ENCODE measurements at places on chromosomes 4 and X.

DNA sequence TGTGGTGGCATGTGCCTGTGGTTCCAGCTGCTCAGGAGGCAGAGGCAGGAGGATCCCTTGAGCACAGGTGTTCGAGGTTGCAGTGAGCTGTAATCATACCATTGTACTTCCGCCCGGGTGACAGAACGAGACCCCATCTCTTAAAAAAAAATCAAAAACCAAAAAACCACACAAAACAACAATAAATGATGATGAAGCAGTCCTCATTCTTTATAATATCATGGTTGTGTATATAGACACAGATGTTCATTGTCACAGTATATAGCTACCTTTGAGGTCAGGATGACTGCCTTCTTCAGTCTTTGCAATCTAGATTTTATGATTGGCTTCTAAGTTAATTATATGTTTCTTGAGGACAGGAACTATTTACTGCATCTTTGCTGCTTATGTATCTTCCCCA is 37.0 kb downstream of the ZFX start:
- DNase-seq, result no peak

GRCh38 chr4:28702571-28702970 is 1841.9 kb downstream of the STIM2 start:
- DNase-seq, result no peak

- DNase-seq, result no peak
These were observed 627.9 kb downstream of the IQCM start for GRCh38 chr4:149187726-149188125.

GRCh38 chr4:106854569-106855351 is 181.4 kb downstream of the DKK2 start:
- DNase-seq, result no peak

DNA sequence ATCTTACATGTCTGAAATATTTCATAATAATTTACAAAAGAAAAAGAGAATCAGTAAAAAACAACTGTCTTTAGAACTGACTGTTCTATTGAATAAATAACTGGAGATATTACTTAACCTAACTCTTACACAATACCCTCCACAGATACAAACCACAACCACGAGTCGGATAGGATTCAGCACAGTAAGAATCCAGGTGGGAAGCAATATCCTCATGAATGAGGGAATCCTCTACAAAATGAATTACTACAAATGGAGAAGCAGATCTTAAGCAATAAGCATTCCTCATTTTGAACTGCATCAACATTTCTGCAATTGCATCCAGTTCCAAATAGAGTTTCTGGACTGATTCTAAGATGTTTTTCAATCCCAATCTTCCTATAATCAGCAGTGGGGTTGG is 227.1 kb downstream of the SH2D1A start:
- no peak for DNase-seq

DNA sequence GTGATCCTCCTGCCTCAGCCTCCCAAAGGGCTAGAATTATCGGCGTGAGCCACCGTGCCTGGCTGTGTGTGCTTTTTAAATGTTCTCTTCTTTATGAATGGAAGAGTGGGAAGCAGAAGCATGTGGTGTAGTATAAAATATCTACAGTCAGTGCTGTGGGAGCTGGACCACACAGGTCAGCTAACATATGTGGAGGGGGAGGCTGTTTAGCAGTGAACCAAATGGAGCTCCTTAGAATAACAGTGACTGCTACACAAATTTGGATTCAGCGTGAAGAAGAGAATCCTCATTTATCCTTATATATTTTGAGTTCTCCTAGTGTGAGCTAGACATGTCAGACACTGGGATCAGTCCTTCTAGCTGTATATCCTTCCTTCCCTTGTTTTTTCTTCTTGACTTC is 3.2 kb downstream of the SNX25 start:
- DNase-seq, result no peak

GRCh38 chrX:30865015-30865414 is 24.0 kb downstream of the TAB3 start:
- DNase-seq, result no peak

DNA sequence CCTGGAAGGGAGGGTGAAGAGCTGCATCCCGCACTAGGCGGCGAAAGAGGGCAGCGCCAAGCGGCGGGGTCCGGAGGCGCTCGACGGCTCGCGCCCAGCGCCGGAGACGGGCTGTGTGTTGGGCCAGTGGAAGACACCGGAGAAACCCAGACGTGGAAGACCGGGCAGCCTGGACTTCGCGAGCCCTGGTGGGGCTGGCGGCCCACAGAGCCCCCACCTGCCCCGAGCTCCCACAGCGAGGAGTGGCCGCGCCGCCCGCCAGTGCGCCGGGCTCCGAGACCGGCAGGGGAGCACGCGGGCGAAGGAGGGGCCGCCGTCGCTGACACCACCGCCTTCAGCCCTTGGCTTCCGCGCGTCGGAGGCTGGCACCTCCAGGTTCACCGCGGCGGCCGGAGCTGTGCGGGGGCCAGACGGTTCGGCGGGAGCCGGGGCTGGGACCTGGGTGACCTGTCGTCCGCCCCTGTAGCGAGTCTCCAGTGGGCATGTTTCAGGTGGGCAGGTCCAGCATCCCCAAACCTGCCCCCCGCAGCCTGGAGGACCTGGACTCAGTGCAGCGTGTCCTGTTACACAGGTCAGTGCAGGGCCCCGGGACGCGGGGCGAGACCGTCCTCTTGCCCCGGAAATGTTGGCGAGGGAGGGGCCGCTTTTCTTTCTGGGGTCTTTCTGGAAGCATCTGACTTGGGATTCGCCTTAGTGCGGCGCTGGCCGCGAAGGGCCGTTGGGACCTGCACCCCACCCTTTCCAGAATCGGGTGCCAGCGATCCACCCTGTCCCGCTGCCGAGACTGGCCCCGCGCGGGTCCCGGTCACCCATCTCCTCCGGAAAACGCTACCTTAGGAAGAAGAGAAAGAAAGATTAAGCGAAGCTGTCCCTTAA is 9.6 kb upstream of the INTU start:
- no peak for DNase-seq

DNA sequence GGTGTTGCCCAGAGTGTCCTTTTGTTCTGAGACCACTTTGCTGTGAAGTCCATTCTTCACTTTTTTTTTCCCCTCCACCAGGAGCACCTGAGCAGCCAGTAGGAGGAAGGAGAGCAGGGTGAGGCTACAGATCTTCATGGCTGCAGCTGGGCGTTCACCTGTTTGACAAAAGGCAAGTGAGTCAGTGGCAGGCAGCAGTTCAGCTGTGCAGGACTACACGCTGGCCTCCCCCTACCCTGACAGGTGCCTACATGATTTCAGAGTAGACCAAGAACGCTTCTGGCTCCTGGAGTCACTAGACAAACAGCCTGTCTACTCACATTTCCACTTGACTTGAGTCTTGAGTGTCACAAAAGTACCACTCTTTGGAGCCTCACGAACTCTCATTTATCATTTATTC is 2.0 kb downstream of the FGFBP1 start:
- DNase-seq, result no peak

DNA sequence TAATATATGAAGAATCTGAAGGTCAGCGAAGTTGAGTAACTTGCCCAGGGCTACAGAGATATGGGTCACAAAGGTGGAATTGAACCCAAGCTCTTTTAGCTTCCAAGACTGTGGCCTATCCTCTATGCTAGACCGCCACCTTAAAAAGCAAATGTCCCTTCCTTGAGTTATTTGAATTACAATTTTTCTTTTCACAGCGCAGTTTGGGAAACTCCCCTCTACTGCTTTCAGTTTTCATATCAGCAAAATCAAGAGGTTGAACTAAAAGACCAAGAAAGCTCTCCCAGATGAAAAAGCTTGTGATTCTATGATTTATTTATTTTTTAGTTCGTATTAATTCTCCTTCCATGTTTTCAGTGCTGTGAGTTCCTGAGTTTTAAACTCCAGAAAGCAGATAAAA is 174.5 kb upstream of the C1QTNF7 start:
- DNase-seq, result no peak

- no peak for DNase-seq
These were observed 99.5 kb upstream of the ITM2A start for GRCh38 chrX:79466636-79467035.

GRCh38 chr4:10944321-10944720 is 259.8 kb upstream of the CLNK start:
- no peak for DNase-seq

DNA sequence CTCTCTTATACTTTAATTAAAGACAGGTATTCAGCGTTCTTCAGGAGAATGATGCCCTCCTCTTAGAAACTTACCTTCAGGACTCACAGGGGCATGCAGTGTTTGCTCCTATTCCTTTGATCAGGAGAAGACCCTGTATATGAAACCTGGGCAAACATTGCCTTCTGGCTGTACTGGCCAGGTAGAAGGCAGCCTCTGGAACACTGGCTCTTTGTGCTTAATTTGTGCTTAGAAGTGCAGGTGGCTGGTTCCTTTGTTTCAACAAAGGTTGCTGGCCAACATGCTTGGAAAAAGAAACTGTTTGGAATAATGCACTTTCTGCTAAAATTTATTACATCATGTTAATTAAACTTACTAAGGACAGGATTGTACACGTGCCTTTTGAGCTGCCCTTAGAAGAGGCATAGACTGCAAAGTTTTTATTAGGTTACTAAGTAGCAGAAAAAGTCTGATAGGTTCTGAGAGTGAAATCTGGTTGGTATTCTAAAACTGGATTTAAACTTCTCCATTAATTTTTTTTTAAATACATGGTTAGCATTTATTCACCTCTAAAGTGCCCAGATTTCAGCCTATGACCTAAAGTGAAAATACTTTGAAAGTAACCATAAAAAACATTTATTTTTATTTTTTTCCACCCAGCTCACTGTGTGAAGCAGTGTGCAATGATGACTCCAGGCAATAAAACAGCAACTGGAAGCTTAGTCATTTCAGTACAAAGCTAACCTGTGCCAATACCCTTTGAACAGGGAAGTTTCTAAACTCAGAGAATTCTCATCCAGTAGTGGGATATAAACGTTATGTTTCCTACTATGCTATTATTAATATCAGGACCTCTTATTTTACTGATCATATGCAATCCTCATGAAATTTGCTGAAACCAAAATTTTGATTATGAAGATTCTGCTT is 11.3 kb downstream of the RASSF6 start:
- DNase-seq, result no peak

DNA sequence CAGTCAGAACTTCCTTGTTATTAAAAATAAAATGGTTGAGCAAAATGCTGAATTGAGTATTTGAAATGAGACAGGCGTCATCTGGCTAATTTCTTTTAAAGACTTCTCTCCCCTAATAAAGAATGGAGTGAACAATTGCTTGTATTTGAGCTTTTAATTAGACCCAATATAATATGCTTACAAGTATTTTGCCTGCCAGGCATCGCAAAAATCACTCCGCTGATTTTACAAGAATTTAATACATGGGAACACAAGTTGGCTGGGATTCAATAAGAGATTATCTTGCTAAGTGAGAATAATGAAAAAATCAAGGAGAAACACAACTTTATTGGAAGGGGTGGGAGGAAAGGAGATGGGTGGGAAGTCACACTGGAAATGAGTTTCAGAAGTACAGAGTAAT is 52.3 kb downstream of the KLF3 start:
- no peak for DNase-seq

GRCh38 chrX:120315776-120316175 is 4.5 kb upstream of the TMEM255A start:
- no peak for DNase-seq

DNA sequence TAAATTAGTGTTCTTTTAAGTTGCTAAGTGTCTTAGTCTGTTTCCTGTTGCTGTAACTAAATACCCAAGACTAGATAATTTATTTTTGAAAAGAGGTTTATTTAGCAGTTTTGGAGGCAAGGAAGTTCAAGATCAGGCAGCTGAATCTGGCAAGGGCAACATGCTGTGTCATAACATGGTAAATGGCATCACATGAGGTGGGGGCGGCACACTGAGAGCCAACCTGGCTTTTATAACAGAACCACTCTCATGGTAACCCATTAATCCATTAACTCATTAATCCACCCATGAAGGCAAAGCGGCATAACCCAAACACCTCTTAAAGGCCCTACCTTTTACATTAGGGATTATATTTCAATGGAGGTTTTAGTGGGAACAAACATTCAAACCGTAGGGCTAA is 182.2 kb upstream of the GATB start:
- no peak for DNase-seq

Data from stimulated activated CD4-positive, alpha-beta T cell treated with anti-CD3 and anti-CD28 coated beads, Interleukin-2, amount 100 ng/mL, for 48 hours (primary cell).